ENCODE measurements at places on chromosomes 7 and 10.
A peak's percentile ranks its signal among the peaks of the same experiment; 100 is the strongest.

- no peak for DNase-seq
Measured at GRCh38 chr10:125030567-125031197, 88.8 kb downstream of the ZRANB1 start.

DNA sequence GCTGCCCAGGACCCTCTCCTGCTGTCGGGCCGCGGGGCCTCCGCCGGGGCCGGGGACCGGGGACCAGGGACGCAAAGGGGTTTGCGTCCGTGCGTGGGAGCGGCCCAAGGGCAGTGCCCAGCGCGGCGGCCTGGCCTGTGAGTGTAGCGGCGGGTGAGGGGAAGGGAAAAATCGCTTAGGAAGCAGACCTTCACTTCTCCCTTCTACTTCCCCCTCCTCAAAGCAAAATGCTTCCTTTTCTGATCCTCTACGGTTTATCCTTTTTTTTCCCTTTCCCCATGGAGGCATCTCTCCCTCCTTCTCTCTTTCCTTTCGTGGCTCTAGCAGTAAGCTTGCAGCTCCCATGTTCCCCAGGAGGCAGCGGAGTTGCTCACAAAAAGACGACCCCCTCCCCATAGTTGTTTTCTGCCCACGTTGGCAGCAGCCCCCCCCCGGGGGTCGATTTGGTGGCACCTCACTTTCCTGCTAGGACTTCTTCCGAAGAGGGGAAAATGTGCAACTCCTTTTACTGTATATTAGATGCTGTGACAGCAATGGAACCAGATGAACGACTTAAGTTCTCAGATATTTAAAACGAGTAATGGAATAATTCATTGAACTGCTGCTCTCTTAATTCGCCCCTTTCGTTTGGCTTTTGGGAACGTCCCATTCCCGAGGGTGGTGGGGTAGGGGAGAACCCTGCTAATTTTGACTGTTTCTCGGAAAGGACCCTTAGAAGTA is 724 bp downstream of the CAPZA2 start:
- DNase-seq = no peak

DNA sequence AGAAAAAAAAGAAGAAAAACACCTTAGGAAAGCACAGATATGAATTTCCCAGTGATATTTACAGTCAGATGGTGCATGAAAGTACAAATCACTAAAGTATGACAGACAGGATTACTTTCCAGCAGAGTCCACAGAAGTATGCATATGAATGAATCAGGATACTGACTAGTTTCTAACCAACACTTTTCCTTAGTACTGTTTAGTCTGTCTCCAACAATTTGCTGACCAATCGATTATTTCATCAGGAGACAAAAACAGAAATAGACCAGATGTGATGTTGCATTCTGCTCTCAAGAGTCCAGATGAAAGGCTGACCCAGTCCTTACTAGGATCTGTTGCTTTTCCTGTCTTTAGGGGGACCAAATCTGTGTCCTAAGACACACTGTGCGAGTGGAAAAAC is 14.6 kb downstream of the SLC35B4 start:
- DNase-seq = no peak

GRCh38 chr10:62637249-62638061 is 167.1 kb upstream of the ADO start:
- peak; percentile 30 for DNase-seq

DNA sequence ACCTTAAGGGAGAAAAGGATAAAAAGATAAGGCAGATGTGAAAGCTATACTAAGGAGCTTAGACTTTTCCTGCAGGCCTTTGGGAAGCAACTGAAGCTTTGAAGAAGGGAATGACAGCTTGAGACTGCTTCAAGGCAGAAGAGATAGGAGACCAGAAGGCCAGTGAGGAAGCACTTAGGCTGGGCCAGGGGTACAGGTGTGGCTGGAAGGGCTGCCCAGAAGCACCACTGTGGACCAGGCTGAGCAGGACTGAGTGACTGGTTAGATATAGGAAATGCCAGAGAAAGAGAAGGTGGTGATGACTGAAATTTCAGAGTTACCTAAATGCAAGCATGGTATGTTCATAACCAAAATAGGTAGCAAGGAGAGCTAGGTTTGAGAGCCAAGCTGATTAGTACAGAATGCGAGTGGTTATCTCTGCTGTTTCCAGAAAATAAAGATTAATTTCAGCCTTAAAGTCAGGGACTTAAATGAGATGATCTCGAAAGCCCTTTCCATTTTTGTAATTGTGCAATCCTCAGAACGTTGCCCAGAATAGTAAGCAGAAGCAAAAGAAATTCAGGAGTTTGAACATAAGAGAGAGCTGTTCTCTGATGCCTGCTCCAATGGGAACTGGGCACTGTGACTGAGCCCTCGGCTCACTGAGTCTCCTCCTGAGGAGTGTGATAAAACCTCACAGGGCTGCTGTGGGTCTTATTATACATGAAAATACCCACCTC is 54.9 kb downstream of the MET start:
- no peak for DNase-seq

- no peak for DNase-seq
Measured at GRCh38 chr7:158431941-158432347, 155.7 kb downstream of the PTPRN2 start.

- no peak for DNase-seq
Measured at GRCh38 chr7:116293139-116293538, 82.8 kb downstream of the TES start.

DNA sequence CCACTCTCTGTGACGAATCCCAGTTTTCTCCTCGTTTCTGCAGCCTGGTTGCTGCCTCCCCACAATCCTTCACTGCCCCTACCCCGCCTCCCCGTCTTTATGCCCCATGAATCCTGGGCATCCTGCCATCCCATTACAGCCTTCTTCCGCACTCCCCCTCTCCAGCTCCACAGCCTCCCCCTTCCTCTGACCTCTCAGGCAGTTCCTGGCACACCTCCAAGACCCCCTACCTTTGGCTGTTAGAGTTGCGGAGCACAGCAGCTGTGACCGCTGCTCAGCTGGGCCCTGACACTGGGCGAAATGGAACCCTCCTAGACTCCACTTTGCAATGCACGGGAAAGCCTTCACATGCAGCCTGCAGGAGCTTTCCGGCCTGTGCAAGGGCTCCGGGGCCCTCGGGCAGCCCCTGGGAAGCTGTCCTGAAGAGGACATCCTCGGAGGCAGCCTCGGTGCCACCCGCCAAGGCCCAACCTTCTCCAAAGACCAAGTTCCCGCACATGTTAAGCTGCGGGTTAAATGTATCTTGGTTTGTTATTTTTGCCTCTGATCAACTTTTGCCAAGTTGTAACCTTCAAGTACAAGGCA is 400.7 kb upstream of the MKI67 start:
- no peak for DNase-seq

DNA sequence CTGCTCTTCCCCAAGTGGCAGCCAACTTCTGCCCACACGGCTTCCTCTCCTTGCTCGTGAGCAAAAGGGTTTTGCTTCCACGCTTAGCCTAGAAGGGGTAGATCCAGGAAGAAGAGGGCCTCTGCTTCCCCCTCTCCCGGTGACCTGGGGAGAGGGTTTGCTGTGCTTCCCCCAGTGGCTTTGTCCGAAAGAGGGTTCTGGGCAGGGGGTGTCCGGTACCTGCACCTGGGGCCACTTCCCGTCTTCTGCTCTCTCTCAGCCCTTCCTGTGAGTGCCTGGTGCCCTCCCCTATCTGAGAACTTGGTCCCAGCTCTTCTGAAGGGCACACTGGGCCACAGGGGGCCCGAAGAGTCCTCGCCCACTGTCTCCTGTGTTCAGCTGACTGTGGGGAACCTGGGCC is 11.3 kb downstream of the JAKMIP3 start:
- no peak for DNase-seq

DNA sequence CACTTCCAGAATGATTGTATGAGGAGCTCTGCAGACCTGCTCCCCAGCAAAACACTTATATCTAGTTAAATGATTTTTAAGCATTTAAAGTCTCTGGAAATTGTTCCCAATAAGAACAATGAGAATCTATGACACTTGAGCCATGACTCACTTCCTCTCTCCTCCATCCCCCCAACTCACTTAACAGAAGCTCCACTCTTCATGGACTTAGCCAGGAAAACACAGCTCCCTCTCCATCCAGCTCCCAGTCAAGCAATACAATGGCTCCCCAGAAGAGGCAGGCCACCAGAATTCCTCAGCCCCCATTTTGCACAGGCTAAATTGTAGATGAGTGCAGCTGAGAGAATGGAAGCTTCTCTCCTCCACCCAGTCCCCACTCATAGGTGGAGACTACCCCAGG is 27.0 kb downstream of the AOC1 start:
- DNase-seq = no peak
